Cerebellar nuclear complex (tissue), 1 donor: ENCODE measurements at places on chromosomes 2 and 18.

DNA sequence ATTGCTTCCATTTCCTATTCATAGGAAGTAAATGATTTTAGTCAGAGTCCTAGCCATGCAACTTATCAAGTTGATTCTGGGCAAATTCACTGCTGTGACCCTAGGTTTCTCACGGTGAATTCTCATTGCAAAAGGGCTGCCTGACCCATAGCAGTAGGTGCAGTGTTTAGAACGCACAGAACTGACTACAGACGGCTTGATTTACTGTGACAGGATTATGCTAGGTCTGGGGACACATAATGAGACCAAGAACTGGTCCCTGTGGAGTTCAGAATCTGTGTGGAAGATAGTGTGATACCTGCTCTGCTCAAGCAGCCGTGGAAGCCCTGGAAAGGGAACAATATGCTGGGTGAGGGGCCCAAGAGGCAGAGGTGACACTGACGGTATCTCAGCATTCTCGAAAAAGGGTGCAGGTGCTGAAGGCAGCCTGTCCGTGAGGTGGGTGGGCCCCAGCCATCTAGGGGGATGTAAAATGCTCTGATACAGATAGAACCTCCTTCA, 46.4 kb downstream of the ABCG8 start:
- no peak for DNase-seq

DNA sequence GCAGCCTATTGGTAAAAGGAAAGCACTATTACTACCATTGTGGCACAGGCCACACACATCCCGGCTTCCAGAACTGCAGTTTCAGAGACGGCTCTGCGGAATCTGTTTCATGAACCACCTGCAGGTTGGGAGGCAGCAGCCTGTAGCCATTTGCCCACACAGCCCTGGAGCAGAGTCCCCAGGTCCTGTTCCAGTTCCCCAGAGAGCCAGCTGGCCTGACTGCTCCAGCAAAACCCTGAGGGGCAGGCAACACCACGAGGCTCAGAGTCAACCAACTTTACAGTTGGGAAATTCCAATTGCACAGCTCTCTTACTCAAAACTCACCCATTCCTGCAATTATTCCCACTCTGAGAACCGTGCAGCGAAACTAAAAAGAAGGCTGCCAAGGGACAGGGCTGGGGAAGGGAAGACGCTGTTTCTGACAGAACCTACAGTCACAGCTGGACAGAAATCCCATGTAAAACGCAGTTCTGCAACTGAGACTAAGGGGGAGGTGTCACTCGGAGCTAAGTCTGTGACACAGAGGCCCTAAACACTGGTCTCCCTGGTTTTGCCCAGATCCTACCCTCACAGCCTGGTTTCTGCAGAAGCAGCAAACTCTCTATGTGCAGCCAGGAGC, 219.4 kb downstream of the TMEM163 start:
- no peak for DNase-seq

GRCh38 chr2:230413479-230413878, 2.5 kb upstream of the SP100 start:
- no peak for DNase-seq

- no peak for DNase-seq
These were observed 195.4 kb downstream of the ZEB2 start for GRCh38 chr2:144324446-144325045.

GRCh38 chr18:31498574-31499524, 872 bp downstream of the DSG2 start:
- no peak for DNase-seq

- DNase-seq: no peak
These were observed 339.1 kb upstream of the GALNT5 start for GRCh38 chr2:156918410-156918809.

GRCh38 chr18:12443551-12443950, 35.8 kb downstream of the PRELID3A start:
- no peak for DNase-seq

DNA sequence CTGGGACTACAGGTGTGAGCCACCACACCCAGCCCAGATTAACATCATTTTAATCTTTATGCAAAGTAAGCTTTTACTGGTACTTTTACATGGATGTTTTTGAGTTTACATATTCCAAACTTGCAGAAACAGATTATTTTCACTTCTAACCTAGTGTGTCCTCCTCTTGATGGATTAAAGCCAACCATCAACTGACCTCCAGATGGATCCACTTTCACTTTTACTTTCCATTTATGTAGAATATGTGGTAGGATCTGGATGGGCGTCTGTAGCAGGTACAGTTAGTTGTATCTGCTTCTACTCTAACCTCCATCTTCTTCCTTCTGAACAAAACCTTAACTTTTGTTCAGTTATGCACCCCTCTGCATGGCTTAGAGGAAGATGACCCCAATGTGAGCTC, 264.1 kb downstream of the CDH20 start:
- DNase-seq: no peak

- no peak for DNase-seq
These were observed 3.7 kb downstream of the MALT1 start for GRCh38 chr18:58674863-58675472.

DNA sequence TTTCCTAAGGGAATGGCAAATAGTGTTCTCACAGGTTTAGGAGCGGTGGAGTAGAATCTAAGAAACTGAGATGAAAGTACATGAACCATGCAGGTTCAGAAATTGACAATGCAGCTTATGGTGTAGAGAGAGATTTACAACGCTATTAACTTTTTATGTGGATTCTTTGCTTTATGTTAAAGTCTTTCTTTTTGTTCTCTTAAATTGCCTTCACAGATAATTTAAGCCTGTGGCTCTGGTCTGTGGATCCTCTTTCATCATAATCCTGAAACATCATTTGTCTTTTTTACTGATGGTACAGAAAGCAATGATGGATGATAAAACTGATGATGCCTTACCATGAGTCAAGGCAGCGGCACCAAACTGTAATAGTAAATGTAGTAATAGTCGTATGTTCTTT, 30.3 kb downstream of the SOCS6 start:
- no peak for DNase-seq

DNA sequence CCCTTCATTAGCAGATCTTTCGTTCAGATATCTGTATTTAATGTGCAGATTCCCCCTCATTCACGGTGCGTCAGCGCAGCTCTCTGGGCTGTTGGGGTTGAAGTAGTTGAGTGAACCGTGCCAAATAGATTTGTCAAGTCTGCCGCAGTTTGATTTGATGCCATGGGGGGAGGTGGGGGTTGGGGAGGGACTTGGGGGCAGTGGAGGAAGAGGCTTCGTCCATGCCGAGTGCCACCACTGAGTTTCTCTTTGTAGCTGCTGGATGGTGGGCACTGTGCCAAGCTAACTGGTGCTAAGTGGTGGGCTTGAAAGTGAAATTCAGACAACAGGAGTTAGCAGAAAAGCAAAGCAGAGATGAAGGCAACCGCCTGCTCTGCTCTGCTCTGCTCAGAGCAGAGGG, 47.9 kb downstream of the NRP2 start:
- no peak for DNase-seq

GRCh38 chr2:226483143-226483542, 316.5 kb downstream of the IRS1 start:
- no peak for DNase-seq

DNA sequence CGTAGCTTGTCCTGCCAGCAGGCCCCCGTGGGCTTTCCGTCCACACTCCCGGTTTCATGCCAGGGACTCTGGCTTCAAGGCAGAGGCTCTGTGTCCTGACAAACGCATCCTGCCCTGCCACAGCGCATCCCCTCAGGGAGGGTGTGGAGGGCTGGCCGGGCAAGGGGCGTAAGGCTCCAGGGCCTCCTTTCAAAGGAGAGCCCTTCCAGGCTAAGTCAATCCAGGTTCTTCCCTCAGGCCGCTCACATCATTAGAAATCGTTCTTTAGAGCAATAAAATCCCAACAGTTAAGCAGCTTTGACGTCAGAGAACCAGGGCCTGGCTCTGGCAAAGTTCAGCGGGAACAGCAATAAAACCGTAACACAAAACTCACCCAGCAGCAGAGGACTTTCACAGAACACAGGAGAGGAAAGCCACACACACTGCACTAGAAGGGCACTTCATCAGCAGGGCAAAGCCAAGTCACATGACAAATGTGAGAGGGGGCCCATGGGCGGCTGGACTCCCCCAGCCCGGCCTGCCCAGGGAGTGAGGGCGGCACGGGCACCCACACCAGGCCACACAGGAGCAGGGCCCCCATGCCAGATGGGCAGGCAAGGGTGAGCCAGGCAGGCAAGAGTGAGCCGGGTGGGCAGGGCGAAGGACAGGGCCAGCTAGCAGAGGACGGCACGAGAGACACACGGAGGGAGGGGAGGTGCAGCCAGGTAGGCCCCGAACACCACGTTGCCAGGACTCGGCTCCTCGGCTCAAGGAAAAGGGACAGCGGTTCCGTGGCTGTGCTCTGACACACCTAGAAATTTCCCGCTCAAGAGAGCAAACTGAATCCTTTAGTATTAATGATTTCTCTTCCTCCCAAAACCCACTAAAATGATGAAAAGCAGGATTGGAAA, 52.0 kb downstream of the HDAC4 start:
- no peak for DNase-seq

- no peak for DNase-seq
These were observed 141.4 kb downstream of the ZEB2 start for GRCh38 chr2:144378551-144378950.

DNA sequence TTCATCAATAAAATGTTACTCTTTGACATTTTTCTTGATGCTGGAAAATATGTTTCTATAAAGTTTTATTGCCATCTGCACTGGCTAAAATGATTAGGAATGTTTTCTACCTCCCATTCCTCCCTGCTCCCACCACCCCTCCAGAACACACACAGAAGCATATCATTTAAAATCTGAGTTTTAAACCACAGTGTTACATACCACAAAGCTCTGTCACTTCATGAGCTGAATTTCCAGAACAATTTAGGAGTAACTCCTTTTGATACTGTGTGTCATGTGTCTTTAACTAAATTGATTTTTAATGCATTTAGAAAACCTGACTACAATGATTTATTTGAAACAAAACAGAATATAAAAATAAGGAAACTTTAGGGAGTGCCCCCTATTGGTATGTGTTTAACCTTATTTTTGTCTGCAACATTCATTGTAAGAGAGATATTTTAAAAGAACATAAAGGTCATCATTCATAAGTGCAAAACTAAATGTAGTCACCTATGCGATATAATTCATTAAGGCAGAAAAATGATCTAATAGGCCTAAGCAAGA, 52.0 kb downstream of the FEZ2 start:
- no peak for DNase-seq

GRCh38 chr2:128520340-128520739, 201.7 kb upstream of the HS6ST1 start:
- DNase-seq: no peak

GRCh38 chr18:23879544-23879943, 135.0 kb upstream of the TTC39C start:
- DNase-seq: no peak
